ENCODE measurements at places on chromosomes 16 and 17.

DNA sequence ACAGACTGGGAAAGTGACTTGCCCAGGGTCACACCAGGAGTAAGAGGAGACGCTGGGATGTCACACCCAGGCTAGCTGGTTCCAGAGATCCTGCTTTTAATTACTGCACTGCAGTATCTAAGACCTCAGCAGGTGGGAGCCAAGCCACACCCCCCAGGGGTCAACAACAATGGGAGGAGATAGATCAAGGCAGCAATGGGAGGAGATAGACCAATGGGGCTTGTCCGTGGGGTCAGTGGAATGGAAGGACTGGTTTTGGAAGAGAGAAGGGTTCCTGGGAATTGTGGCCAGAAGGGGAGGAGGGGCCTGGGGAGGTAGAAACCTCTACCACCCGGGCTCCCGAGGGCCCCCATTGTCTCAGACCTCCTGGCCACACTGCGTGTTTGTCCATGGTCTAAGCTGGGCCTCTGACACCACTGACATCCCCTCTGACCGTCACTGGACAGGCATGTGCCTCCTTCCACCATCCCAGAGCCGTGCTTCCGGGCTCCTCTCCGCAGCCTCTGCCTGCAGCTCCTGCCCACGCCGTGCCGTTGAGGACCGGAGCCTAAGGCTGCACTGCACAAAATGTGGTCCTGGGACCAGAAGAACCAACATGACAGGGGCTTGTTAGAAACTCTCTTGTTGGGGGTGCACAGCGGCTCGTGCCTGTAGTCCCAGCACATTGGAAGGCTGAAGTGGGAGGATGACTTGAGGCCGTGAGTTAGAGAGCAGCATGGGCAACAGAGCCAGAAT lies 69.8 kb upstream of the RPH3AL start:
- no peak for DNase-seq

- DNase-seq, result no peak
Measured at GRCh38 chr16:4507588-4508345, 30.8 kb downstream of the CDIP1 start.

- no peak for DNase-seq
Measured at GRCh38 chr17:66841328-66841727, 6.4 kb downstream of the CACNG5 start.

DNA sequence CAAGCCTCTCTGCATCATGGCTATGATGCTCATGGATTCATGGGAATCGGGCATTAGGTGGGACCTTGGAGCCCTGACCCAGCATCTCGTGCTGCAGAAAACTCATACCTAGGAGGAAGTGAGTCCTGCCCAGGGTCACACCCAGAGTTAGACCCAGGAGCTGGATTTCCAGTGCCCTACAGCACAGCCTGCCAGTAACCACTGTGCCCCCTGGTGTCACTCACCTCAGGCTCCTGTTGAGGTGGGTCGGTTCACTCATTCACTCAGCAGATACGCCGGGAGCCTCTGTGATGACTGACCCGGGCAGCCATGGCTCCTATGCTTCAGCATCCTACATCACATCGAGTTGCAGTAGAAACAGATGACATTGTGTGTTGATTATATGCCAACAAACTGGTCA lies 143.4 kb downstream of the MSI2 start:
- DNase-seq, result no peak

DNA sequence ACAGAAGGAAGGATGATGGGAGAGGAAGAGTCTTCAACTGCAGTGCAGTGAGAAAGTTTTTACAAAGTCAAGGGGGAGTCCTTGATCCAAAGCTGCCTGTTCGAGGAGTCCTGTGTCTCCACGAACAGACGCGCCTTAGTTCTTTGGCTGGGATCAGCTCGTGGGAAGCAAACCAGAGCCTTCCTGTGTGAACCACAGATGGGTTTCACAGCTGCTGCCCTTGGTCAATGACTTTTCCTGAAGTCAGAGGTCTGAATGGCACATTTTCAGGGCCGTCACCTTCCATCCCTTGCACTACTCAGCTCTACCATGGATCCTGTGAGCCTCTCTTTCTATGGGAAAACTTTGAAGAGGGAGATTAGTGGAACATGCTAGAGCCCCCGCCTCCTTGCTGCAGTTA lies 4.2 kb upstream of the SBK1 start:
- DNase-seq, result no peak

GRCh38 chr17:20207262-20207985 lies 198.3 kb downstream of the SPECC1 start:
- DNase-seq, result no peak

- no peak for DNase-seq
Measured at GRCh38 chr16:2121853-2122252, 13.8 kb downstream of the PKD1 start.

DNA sequence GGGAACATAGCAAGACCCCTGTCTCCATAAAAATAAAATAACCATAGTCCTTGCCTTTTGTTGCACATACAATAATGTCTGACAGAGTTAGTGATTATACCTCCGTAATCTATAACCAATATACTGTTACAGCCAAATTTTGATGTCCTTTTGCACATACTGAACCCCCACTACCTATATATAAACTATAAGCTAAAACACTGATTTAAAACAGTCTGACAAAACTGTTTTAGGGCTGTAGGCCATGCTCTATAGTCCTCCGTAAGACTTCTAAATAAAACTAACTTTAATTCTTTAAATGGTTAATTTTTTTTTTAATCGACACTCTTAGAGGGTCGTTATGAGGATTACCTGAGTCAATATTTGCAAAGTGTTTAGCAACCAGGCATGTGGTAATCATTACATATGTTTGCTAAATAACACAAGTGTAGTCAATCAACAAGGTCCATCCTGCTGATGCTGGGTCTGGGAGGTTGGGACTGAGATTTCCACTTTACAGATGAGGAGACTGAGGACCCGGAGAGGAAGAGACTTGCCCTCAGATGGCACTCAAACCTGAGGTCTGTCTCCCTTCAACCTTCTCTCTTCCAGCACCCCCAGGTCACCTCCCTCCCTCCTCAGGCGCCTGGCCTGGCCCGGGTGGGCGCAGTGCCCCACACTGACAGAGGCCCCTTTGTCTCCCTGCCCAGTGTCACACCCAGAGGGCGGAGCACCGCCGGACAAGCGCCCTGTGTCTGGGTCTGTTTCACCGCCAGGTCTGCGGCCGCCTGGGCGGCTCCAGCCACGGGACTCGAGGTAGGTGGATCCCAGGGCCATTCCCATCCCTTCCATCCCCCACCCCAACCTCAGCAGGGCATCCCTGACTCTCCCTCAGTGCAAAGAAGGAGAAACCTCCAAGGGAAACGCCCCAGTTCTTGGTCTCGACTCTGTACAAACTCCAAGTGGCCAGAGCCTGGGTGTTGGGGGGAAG lies 10.3 kb downstream of the ZNF385C start:
- DNase-seq, result no peak

GRCh38 chr17:64387145-64387473 lies 3.6 kb downstream of the PECAM1 start:
- DNase-seq, result no peak

DNA sequence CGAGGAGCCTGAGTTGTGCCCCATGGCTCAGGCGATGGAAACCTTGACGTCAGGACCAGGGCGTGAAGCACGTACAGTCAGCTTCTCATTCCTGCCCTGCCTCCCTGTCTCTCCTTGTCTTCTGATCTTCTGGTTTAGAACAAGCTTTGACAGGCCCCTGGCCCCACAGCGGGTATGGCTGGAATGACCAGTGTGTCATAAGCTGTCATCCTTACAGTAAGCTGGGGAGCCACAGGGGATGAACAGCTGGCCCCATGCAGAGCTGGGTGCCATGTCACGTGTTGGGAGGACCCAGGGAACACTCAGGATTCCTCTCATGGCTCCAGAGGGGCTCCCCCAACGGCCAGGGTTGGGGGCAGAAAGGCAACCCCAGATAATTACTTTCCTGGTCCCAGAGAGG lies 157.6 kb upstream of the PLCG2 start:
- no peak for DNase-seq

- no peak for DNase-seq
Measured at GRCh38 chr17:34623856-34624766, 44.7 kb downstream of the TMEM132E start.

- no peak for DNase-seq
Measured at GRCh38 chr17:76683011-76683755, 27.6 kb downstream of the MXRA7 start.
